Suprapubic skin (tissue), 4 donors: ENCODE measurements at places on chromosomes 4 and X. TPM values are rescaled to one million over a fixed set of nuclear protein-coding genes. Genes with fewer than 3 reads are reported as not detected.

DNA sequence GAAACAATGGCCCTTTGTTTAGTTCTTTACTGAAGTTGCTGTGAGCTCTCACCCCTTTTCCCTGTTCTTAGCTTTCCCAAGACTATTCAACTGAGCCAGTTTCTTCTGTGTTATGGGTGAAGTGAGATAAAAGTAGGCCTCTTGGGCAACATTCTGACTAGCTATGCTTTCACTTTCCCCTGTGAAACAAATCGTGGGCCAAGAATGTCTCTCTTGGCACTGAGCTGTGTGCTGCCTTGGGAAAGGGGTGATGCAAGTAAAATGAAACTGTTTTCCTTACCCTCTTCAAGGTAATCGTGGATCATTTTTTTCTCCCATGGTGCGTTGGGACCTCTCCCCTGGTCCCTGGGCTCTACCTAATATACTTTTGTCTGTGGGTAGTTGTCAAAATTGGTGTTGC lies 653.9 kb upstream of the MAGEB2 start:
- DNase-seq = no peak

RASL11B gene
- total RNA-seq = 1.6 TPM

DNA sequence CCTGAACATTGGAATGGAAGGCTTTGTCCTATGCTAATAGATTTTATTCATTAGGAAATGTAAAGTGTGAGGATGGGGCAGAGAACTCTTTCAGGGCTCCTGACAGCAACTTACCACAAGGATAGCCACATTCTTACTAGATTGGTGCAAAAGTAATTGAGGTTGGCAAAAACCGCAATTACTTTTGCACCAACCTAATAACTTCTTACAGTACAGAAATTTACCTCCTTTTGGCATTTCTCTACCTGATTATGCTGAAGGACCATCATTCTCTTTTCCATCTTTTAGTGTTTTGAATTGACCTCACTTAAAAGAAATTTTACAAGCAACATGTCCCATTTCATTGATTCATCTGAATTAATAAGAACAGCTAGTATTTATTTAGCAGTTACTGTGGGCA lies 109.2 kb upstream of the AP1S2 start:
- no peak for DNase-seq

DRD5 gene
- total RNA-seq = not detected

- no peak for DNase-seq
Measured at GRCh38 chrX:39912126-39912525, 185.6 kb downstream of the BCOR start.

- DNase-seq = no peak
Measured at GRCh38 chrX:4936315-4936714, 1222.9 kb upstream of the PRKX start.

ZNF157 gene
- 0.40 TPM for total RNA-seq

DNA sequence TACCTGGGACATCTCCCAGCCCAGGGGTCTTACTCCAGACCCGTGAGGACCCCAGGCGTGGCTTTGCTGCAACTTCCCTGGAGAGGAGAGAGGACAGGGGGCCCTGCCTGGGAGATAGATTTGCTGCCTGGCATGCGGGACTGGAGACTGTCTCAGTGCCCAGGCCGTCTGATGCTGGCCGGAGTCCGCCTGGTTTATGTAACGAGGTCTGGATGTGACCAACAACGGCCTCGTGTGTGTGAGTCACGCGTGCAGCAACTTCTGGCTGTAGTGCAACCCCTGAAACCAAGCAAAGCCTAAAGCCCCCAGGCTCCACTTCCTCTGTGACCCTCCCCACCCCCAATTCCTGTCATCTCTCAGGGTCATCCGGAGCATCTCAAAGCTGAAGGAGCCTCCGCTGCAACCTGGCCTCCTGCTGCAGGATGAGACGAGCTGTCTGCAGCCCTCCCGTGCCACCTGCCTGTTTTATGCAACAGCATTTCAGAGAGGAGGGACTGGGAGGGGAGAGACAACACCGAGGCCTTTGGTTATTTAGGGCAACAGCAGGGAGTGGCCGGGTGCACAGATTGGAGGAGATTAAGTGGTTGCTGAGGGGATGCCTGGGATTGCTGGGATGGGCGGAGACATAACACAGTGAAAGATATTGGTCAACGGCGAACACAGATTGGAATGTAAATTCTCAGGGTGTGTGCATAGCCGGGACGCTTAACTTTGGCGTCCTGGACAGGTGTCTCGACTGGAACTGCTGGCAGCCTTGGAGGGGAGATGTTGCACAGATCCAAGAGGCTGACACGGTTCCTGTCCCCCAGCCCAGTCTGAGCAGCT lies 16.0 kb downstream of the XG start:
- DNase-seq = peak; percentile 89

DNA sequence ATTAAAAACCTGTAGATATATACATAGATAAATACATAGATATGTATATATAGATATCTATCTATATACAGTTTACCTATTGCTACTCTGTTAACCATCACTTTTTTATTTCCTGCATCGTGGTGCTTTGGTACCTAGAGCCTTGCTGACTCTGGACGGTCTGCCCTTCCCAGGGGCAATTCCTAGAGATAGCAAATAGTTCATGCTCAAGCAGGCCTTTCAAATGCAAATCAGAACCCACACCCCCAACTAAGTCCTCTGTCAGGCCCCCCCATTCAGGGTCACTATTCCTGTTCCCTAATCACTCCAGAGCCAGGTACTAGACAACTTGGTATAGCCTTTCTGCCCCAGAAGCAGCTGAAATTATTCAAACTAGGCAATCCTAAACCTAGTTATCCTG lies 273.5 kb upstream of the ADGRL3 start:
- DNase-seq = no peak

DNA sequence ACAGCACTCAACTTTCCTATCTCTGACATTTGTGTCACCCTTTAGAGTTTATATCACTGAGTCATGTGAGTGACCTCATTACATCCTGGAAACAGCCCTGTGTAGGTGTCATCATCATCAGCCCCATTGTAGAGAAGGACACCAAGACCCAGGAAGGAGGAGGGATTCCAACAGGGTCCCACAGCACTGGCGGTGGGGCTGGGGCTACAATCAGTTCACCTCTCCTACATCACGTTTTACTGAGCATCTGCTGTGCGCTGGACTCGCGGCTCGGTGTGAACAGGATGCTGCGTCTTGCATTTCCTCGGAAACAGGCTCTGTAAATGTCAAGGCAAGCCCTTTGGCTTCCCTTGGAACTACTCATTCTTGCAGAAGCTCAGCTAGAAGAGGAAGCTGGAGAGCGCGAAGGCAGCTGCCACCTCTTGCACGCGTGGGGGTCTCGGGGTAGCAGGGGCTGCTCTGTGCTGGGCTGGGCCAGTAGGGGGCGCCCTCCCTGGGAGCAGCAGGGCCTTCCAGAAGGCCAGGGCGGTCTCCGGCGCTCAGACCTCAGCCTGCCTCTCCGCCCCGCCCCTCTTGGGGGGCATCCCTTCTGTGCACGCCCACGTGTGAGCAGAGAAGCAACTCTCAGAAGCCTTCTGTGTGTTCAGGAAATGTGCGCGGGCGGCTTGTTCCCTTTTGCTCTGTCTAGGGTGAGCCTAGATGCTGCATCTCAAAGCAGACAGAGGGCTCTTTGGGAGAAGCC lies 29.0 kb downstream of the REELD1 start:
- DNase-seq = no peak

DNA sequence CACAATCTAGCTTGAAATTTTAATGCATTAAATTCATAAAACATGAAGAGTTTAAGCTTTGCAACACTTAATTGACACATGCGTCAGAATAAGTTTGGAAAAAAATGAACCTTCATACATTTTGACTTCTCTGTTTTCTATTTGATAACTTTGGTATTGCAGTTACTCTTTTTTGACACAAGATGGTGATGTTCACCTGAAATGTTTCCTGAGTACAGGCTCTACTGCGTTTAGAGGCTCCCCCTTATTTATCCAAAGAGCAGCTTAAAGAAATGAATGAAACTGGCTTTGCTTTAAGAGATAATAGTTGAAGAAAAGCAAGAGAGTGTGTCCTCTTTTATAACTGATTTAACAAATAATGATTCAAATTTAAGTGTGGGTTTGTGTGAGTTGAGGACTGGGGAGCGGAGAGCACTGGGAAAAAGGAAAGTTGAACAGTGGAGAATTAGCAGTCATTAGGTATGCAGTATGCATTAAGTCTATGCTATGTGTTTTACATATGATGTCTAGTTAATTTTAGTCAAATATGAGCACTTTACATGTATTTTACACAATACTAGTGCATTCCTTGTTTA lies 180.6 kb upstream of the NUDT6 start:
- no peak for DNase-seq

SERPINA7 gene
- 0.97 TPM for total RNA-seq

DNA sequence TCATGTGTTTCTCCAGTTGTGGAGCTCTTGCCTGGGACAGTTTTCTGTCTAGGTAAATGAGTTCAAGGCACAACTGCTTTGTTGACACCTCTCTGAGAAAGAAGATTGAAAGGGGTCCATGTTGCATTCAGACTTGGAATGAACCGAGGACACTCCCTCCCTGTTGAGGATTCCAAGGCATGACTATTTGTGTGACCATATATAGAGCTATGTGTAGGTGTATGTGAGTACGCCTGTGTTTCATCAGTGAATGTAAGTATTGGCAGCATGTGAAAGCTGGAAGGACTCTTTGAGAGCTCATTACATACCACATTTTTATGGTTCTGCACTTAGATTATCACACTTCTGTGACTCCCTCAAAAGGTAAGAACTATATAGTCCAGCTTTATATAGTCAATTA lies 3.4 kb downstream of the HEPH start:
- no peak for DNase-seq

DNA sequence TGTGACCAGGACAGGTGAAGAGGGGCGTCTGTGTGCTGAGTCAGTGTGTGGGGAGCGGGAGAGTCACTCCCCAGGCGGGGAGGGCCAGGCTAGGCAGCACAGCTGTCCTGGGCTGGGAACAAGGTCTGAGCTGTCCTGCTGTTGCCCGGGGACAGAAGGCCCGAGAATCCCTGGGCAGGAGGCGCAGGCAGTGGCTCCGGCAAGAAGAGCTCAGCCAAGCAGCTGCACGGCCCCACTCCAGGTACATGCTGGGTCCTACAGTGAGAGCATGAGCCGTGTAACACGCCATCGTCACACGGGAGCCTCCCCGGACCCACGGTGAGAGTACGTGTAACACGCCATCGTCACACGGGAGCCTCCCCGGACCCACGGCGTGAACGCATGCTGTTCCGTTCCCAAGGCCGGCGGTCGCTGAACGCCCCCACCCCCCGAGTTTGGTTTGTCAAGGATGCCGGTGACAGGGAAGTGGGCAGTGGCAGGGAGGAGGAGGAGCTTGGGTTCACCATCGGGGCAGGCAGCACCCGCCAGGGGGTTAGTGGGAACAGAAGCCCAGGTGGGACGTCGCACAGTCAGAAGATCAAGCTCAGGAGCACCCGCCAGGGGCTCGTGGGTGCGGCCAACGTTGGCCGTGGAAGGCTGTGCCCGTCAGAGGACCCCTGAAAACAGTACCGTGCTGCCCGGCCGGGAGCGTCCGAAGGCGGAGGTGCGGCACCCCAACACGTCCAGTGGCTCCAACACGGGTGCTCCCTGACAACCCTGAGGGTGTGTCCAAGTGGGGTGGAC lies 15.6 kb downstream of the PPP2R3B start:
- DNase-seq = no peak

- no peak for DNase-seq
Measured at GRCh38 chr4:123976285-123976684, 579.7 kb downstream of the SPRY1 start.

DNA sequence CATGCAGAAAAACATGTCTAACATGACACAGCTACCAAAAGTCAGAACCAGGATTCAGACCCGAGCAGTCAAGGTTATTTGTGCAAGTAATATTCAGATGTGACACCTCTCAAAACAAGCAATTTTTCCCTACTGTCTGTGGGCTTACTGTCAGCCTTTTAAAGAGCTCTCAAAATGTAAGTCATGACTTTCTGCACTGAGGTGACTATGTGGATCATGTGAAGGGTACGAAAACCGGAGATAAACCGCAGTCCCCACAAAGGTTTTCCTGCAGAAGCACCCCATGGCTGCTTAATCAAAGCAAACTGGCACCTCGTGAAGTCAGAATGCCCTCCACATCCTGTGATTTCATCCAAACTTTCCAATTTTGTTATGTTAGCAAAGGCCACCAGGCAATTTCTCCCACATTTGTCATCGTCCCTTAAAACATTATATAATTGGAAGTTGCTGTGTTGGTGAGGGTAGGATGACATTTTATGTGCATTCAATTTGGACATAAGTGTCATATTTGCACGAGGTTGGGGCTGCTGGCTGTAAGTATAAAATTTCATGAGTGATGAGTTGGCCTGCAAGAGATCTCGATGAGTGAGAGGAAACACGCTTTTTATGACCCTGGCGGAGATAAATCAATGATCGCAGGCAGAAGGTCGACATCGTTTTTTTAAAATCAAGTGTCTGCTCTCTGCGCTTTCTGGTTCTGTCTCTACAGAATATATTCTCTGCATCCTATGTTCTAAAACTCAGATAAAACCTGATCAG lies 161.2 kb downstream of the STK32B start:
- DNase-seq = no peak

LRAT gene
- 0.65 TPM for total RNA-seq

DNA sequence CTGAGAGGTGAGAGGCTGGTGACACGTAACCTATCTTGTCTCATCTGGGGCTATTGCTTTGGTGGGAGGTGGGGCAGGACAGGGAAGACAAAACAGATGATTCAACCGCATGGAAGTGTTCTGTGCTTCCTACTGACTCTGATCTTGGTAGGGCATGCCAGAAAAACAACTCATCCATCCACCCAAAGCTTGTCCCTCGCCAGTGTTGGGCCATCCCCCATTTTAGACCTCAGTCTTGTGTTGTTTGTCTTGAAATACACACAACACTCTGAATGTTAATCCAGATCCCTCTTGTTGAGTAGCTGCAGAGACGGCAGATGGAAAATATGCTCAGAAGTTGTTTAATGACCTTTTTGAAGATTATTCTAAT lies 377 bp downstream of the CHRNA9 start:
- no peak for DNase-seq

- DNase-seq = no peak
Measured at GRCh38 chr4:151540728-151541388, 131.9 kb downstream of the FHIP1A start.
